Daoy (cell line): ENCODE measurements at places on chromosomes 13 and 19.

- peak; percentile 39 for DNase-seq
Observed at GRCh38 chr19:44846455-44847143, 502 bp downstream of the NECTIN2 start.

DNA sequence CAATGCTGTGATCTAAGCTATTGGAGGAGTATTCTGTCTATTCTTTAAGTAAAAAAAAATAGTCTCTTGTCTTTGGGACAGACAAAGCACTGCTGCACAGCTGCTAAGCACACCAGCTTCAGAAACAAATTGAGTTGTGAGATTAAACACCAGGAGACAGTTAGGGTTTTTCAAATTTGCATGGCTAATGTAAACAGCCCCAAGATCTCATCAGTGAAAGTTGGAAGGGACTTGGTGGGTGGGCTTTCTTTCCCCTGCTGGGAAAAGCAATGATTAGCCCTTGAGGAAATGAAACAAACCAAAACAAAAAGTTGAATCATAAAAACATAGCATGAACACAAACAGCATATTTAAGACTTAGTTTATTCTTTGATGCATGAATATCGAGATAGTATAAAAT, 143.6 kb upstream of the SLITRK1 start:
- DNase-seq: no peak

GRCh38 chr19:55809381-55810058, 22.3 kb downstream of the NLRP11 start:
- DNase-seq: peak; percentile 97

DNA sequence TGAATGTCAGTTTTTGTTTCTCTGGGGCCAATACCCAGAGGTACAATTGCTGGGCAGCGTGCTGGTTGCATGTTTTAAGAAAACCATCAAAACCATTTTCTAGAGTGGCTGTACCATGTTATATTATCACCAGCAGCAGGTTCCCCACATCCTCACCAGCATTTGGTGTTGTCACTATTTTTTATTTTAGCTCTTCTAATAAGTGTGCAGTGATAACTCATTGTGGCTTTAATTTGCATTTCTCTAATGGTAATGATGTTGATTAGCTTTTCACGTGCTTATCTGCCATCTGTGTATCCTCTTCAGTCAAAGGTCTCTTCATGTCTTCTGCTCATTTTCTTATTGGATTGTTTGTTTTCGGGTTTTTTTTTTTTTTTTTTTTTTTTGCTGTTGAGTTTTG, 21.9 kb downstream of the PAK4 start:
- DNase-seq: no peak

DNA sequence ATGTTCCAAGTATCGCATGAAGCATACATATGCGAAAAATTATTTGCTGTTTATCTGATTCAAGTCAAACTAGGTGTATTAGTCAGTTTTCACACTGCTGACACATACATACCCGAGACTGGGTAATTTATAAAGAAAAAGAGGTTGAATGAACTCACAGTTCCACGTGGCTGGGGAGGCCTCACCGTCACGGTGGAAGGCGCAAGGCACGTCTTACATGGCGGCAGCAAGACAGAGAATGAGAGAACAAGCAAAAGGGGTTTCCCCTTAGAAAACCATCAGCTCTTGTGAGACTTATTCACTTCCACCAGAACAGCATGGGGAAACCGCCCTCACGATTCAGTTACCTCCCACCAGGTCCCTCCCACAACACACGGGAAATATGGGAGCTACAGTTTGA, 13.0 kb upstream of the PROZ start:
- no peak for DNase-seq

DNA sequence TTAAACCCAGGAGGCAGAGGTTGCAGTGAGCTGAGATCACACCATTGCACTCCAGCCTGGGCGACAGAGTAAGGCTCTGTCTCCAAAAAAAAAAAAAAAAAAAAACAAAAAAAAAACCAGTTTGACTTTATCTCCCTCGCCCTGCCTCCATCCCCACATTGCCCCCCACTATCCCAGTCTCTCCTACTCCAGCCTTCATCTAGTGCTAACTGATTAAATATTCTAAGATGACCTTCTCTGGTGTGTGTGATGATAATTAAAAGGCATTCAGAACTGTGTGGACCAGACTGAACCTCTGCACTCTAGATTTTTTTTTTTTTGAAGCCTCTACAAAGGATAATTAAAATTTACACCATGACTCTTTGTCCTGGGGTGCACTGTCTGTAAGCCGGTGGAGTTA, 6.0 kb upstream of the DLL3 start:
- no peak for DNase-seq

GRCh38 chr19:38079926-38080380, 144.1 kb downstream of the DPF1 start:
- peak; percentile 74 for DNase-seq

GRCh38 chr19:6551607-6552450, 21.0 kb downstream of the TNFSF9 start:
- peak; percentile 31 for DNase-seq

- peak; percentile 59 for DNase-seq
Observed at GRCh38 chr13:24693862-24694471, 13.8 kb downstream of the ATP12A start.

GRCh38 chr19:44600466-44600865, 12.9 kb upstream of the IGSF23 start:
- DNase-seq: no peak

DNA sequence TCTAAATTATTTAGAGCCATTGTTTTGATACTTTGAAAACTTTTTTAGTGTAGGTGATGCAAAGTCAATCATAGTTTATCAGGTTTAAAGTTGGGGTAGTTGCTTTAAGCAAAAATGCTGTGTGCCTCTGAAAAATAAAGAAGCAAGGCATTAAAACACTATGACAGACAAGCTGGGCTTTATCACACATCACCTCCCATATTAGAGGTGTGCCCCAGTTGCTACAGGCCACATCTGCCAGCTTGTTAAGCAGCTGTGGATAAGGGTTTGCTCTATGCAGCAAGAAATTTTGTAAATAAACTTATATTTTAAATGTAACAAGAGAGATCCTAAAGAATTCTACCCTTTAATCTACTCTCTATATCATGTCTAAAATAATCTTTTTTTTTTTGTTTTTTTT, 255.8 kb downstream of the B3GLCT start:
- DNase-seq: no peak

GRCh38 chr19:28332351-28332750, 880.6 kb downstream of the UQCRFS1 start:
- DNase-seq: no peak

DNA sequence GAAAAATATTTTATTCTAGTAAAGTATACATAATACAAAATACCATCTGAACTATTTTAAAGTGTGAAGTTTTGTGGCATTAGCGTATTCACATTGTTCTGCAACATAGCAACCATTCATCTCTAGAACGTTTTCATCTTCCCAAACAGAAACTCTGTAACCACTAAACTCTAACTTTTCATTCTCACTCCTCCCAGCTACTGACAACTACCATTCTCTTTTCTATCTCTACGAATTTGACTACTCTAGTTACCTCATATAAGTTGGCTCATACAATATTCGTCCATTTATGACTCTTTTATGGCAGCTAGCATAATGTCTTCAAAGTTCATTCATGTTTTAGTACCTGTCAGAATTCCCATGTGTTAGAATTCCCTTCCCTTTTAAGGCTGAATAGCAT, 150.5 kb upstream of the MIR17HG start:
- no peak for DNase-seq

- DNase-seq: no peak
Observed at GRCh38 chr13:45046445-45046844, 57.1 kb downstream of the GPALPP1 start.

GRCh38 chr13:45208132-45208531, 7.3 kb upstream of the KCTD4 start:
- DNase-seq: no peak

DNA sequence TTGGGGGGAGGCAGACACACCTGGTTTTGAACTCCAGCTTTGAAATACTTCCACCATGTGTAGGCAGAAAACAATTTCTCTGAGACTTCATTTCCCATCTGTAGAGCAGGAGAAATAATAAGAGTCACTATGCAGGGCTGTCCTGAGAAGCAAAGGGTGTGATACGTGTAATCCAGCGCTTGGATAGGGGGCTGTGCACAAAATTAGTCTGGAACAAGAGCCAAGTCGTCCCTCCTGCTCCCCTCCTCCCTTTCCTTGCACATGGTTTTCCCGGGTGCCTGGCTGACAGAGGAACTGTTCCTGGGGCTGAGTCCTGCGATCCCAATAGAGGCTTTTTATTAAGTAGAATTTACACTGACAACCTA, 29.6 kb upstream of the UBE2L5 start:
- DNase-seq: no peak

GRCh38 chr13:72696579-72696978, 30.9 kb downstream of the MZT1 start:
- no peak for DNase-seq

GRCh38 chr19:53908935-53909415, at the start of gene CACNG7:
Gene CACNG7, plus strand, starts transcription at chr19:53909278. Its CDS starts 3,554 bp downstream, at chr19:53912832.
- no peak for DNase-seq

DNA sequence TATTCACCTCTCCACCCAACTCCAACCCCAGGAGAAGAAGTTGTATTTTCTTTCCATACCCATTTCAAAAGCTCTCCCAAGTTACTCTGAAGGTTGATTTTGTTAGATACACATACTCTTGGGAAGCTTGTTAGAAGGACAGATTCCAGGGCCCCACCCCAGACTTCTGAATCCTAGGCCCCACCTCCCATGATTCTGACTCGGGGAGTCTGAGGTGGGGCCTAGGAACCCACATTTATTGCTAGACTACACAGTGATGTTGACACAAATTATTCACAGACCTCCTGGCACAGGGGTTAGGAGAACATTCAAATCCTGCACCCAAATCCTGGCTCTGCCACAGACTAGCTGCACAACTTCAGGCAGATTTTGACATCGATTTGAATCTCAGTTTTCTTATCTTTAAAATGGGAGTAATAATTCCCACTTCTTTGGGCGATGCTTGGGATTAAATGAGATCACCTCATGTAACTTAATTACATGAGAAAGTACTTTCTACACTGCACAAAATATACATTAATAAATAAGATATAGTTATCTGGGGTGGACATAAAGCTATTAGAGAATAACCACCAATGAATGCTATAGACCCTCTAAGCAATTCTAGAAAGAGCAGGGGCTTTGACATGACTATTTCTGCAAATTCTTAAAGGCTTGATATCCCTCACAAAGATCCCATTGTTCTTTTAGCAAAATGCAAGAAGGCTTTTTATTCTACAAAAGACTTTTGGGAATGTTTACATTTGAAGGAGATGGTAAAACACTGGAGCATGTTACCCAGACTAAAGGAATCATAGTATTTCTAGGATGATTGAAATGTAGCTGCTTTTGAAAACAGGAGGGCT, 18.0 kb downstream of the MBNL2 start:
- no peak for DNase-seq
